ENCODE measurements at places on chromosomes 16 and 17.

GRCh38 chr17:52147431-52147830 is 11.1 kb downstream of the CA10 start:
- no peaks in the 10 kb centered on the region for H3K36me3 ChIP-seq
- H3K4me1 ChIP-seq = no peaks in the 10 kb centered on the region
- no peak overlapping the region for H3K27ac ChIP-seq
- no peak overlapping the region for H3K4me3 ChIP-seq
- no peaks in the 10 kb centered on the region for H3K27me3 ChIP-seq

DNA sequence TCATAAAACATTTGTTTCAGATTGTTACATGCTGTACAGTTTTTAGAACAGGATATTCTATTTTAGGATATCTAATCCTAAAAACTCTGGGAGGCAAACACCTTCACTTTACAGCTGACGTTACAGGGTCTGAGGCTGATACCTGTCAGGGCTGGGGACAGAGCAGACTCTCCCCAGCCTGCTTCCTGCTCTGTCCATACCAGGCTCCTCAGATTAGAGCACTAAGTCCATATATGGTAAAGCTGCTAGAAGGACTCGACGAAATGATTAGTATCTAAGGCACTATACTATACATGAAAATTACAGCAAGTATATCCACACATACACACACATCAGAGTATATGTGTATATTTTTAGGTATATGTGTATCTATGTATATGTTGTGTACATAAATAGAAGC is 125.2 kb downstream of the ZFHX3 start:
- DNase-seq = no peak
- peaks cover 12% of the 10 kb centered on the region for H3K4me1 ChIP-seq
- H3K27ac ChIP-seq = no peak overlapping the region
- no peaks in the 10 kb centered on the region for H3K27me3 ChIP-seq

- no peaks in the 10 kb centered on the region for H3K27me3 ChIP-seq
- DNase-seq = no peak
- no peak overlapping the region for H3K27ac ChIP-seq
- no peaks in the 10 kb centered on the region for H3K4me1 ChIP-seq
- H3K36me3 ChIP-seq = no peaks in the 10 kb centered on the region
Measured at GRCh38 chr16:77406680-77407079, 28.2 kb downstream of the ADAMTS18 start.

- no peaks in the 10 kb centered on the region for H3K27me3 ChIP-seq
- peaks cover 13% of the 10 kb centered on the region for H3K4me1 ChIP-seq
- no peak overlapping the region for H3K27ac ChIP-seq
- H3K36me3 ChIP-seq = no peaks in the 10 kb centered on the region
Measured at GRCh38 chr17:80577876-80578570, 33.4 kb downstream of the RPTOR start.

GRCh38 chr17:4541328-4542002 is 13.7 kb downstream of the MYBBP1A start:
- peak overlapping the region; percentile 17 for H3K27ac ChIP-seq
- H3K36me3 ChIP-seq = peaks cover 94% of the 10 kb centered on the region
- H3K27me3 ChIP-seq = no peaks in the 10 kb centered on the region
- no peak for DNase-seq

GRCh38 chr17:31171701-31172100 is 76.9 kb downstream of the NF1 start:
- no peak for DNase-seq
- no peaks in the 10 kb centered on the region for H3K4me1 ChIP-seq
- H3K27ac ChIP-seq = no peak overlapping the region

GRCh38 chr17:66964930-66965800 is 658 bp downstream of the CACNG4 start:
- H3K27me3 ChIP-seq = peaks cover 9% of the 10 kb centered on the region
- peak overlapping the region; percentile 22 for H3K4me3 ChIP-seq
- no peaks in the 10 kb centered on the region for H3K36me3 ChIP-seq
- no peak for DNase-seq
- H3K4me1 ChIP-seq = peaks cover 33% of the 10 kb centered on the region
- H3K27ac ChIP-seq = no peak overlapping the region

DNA sequence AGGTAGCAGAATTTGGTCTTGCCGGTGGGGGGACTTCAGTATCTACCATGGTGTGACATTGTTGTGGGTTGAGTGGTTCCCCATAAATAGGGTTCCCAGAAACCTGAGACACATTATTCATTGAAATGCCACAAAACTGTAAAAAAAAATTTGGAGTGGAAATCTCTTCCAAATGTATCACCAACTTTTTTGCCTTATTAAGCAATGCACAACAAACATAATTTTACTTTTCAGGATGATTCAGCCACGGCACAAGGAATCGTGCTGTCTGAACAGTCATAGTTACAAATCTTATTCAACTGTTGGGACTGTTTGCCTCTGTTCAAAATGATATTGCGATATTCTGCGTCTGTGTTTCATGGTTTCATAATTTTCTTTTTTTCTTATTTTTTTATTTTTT is 181.2 kb downstream of the NTN1 start:
- peaks cover 17% of the 10 kb centered on the region for H3K36me3 ChIP-seq
- H3K27ac ChIP-seq = no peak overlapping the region
- DNase-seq = no peak
- no peak overlapping the region for H3K4me3 ChIP-seq

DNA sequence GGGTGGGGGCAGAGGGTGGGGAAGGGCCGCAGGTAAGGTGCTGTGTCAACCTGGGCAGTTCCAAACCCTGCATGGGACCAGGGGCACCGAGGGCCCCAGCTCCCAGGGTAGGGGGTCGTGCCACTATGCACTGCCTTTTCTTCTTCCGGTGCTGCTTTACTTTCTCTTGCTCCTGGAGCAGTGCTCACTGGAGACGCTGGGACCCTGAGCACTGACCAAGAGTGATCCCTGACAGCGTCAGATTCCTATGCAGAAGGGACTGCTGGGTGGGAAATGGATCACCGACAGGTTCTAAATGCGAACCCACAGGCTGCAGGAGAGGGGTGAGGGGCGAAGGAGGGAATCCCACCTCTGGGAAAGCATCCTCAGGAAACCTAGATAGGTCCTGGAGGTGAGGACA is 470.1 kb downstream of the SOX9 start:
- H3K27me3 ChIP-seq = peaks cover 37% of the 10 kb centered on the region
- peak overlapping the region; percentile 80 for H3K4me3 ChIP-seq
- H3K36me3 ChIP-seq = no peaks in the 10 kb centered on the region
- no peak for DNase-seq
- peak overlapping the region; percentile 85 for H3K27ac ChIP-seq

DNA sequence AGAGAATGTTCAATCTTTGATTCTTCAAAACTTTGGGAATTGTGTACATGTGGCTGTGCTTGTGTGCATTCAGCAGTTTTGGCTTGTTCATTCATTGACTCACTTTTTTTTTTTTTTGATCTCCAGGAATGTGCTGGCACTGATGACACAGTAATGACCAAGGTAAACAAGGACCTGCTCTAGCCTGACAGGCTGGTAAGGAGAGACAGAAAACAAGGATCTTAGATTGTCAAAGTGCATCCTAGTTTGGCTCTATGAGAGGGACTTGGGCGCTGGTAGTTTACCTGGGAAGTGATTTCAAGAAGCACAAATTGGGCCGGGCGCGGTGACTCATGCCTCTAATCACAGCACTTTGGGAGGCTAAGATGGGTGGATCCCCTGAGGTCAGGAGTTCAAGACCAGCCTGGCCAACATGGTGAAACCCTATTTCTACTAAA is 233.1 kb upstream of the WSCD1 start:
- no peak overlapping the region for H3K4me3 ChIP-seq
- H3K27me3 ChIP-seq = no peaks in the 10 kb centered on the region
- no peak overlapping the region for H3K27ac ChIP-seq

DNA sequence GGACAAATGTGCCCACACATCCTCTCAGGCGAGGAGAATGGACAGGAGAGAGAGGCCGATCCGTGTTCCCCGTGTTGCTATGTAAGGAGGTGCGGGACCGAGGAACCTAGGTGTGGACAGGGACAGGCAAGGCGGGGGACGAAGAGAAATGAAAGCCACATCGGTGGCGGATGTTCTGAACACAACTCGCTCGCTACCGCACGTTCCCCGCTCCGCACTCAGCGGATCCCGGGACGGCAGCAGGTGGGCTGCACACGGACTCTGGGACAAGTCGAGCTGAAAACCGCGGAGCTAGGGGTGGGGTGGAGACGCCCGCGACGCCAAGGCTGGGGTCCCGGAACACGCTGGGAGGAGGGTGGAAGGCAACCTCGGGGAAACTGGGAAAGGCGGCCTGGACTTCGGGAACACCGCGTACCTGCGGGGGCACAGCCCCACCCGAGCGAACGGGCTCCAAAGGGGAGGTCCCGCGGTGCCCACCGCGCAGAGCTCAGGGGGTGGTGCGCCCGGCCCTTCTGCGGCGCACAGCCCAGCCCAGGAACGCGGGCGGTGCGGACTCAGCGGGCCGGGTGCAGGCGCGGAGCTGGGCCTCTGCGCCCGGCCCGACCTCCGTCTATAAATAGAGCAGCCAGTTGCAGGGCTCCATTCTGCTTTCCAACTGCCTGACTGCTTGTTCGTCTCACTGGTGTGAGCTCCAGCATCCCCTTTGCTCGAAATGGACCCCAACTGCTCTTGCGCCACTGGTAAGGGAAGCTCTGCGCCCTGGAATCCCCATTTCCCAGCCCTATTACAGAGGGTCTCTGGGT is at the start of gene MT1E:
Gene MT1E, plus strand, starts transcription at position 642 of the 803 bp plus-strand sequence. Its CDS starts 71 bp downstream, at position 713.
- H3K27me3 ChIP-seq = peaks cover 10% of the 10 kb centered on the region
- H3K4me3 ChIP-seq = peak within 1 kb of the TSS; percentile 81
- peak within 1 kb of the TSS; percentile 96 for H3K27ac ChIP-seq
- peaks cover 33% of the 10 kb centered on the region for H3K4me1 ChIP-seq

GRCh38 chr17:64202683-64203344 is 60.2 kb downstream of the TEX2 start:
- H3K36me3 ChIP-seq = no peaks in the 10 kb centered on the region
- no peak overlapping the region for H3K27ac ChIP-seq
- no peak for DNase-seq
- no peaks in the 10 kb centered on the region for H3K27me3 ChIP-seq
- H3K4me3 ChIP-seq = no peak overlapping the region

- H3K4me1 ChIP-seq = no peaks in the 10 kb centered on the region
- DNase-seq = no peak
- no peaks in the 10 kb centered on the region for H3K27me3 ChIP-seq
Measured at GRCh38 chr16:12435018-12435417, 368.7 kb downstream of the CPPED1 start.

- no peak overlapping the region for H3K4me3 ChIP-seq
- no peaks in the 10 kb centered on the region for H3K27me3 ChIP-seq
- no peaks in the 10 kb centered on the region for H3K36me3 ChIP-seq
- no peak for DNase-seq
Measured at GRCh38 chr17:8739097-8739496, 5.5 kb downstream of the CCDC42 start.

DNA sequence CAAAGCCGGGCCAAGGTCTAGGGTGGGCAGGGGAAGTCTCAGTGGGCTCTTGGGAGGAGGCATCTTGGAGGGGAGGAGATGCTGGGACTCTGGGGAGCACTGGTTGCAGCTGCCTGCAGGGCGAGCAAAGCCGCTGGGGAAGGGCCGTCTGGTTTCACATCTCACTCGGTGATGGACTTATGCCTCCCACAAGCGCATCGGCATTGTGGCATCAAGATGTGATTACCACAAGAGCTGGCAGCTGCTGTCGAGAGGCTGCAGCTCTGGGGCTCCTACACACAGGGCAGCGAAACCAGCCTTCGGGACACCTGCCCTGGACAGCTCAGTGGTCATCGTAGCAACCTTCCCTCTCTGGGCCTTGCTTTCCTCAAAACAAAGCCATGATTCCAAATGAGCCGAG is 3.1 kb upstream of the KCNJ12 start:
- H3K4me1 ChIP-seq = peaks cover 12% of the 10 kb centered on the region
- no peak for DNase-seq
- H3K4me3 ChIP-seq = no peak overlapping the region
- H3K27ac ChIP-seq = no peak overlapping the region
- no peaks in the 10 kb centered on the region for H3K36me3 ChIP-seq

DNA sequence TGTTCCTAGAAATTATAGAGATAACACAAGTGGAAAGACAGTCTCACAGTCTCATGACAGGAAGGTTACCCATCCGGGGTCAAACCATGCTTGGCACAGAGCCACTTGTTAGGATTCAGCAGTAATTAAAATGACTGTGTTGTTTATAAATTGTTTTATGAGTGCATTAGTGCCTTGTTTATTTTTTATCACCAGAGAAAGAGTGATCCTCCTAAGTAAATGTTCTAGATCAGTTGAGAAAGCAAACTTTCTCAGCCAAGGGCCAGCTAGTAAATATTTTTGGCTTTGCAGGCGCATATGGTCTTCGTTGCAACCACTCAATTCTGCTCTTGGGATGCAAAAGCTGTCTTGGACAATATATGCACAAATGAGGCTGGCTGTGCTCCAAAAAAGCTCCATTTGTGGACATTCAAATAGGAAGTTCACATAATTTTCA is 253.9 kb upstream of the CACNG5 start:
- H3K4me3 ChIP-seq = no peak overlapping the region
- H3K36me3 ChIP-seq = no peaks in the 10 kb centered on the region
- no peaks in the 10 kb centered on the region for H3K27me3 ChIP-seq

GRCh38 chr16:24540602-24541210 is 1.3 kb downstream of the RBBP6 start:
- no peaks in the 10 kb centered on the region for H3K27me3 ChIP-seq
- peak overlapping the region; percentile 97 for H3K27ac ChIP-seq
- DNase-seq = no peak
- H3K36me3 ChIP-seq = no peaks in the 10 kb centered on the region

GRCh38 chr17:50322271-50322670 is 23.7 kb upstream of the XYLT2 start:
- peaks cover 32% of the 10 kb centered on the region for H3K4me1 ChIP-seq
- H3K36me3 ChIP-seq = no peaks in the 10 kb centered on the region
- H3K4me3 ChIP-seq = no peak overlapping the region
- no peaks in the 10 kb centered on the region for H3K27me3 ChIP-seq
- DNase-seq = no peak
- no peak overlapping the region for H3K27ac ChIP-seq

DNA sequence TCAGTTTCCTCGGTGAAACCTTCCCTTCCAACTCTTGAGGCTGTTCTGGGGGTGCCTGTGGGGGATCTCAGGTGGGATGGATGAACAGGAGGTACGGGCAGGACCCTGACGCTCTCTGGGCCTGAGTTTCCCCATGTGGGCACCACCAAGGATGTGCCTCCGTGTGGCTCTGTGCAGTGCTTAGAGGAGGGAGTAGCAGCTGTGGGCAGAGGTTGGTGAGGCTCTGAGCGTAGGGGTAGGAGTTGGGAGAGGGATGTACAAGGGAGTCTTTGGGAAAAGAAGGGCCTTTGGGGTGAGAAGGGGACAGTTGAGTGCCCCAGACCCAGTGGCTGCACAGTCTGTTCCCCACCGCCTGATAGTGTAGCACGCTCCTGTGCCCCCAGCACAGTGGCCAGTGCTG is 59.1 kb downstream of the SNX20 start:
- H3K4me1 ChIP-seq = peaks cover 25% of the 10 kb centered on the region
- no peaks in the 10 kb centered on the region for H3K36me3 ChIP-seq
- DNase-seq = no peak
- H3K27me3 ChIP-seq = no peaks in the 10 kb centered on the region
- H3K27ac ChIP-seq = no peak overlapping the region
